ENCODE measurements at places on chromosomes 2 and 18.
A peak's percentile ranks its signal among the peaks of the same experiment; 100 is the strongest.

DNA sequence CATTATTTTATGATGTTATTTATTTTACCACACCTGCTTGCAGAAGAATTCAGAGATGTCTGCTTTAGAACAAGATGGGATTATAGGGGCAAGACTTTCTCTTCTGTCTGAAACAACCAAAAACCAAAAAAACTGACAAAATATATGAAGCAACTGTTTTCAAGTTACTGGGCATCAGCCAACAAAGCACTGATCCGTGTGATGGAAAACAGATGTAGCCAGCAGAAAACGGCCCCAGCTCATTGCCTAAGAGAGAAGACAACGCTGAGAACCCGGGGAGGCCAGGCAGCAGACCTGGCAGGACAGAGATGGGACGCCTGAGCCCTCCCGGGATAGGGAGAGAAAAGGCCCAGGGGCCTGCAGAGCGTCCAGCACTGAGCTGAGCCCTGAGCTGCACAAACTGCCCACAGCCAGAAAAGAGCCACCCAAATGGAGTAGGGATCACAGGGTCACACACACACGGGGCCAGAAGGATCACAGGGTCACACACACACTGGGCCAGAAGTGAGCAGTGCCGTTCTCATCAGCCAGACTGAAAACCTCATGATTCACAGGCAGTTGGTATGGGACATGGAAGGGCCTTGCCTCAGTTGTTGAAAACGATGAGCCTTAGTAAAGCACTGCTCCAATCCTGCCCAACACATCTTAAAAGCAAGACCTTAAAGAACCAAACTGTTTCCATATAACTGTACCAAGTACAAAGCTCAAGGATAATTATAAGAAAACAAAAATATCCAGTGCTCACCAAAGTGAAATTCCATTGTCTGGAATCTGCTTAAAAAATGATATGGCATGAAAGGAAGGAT is 12.1 kb downstream of the PXDN start:
- DNase-seq: no peak

DNA sequence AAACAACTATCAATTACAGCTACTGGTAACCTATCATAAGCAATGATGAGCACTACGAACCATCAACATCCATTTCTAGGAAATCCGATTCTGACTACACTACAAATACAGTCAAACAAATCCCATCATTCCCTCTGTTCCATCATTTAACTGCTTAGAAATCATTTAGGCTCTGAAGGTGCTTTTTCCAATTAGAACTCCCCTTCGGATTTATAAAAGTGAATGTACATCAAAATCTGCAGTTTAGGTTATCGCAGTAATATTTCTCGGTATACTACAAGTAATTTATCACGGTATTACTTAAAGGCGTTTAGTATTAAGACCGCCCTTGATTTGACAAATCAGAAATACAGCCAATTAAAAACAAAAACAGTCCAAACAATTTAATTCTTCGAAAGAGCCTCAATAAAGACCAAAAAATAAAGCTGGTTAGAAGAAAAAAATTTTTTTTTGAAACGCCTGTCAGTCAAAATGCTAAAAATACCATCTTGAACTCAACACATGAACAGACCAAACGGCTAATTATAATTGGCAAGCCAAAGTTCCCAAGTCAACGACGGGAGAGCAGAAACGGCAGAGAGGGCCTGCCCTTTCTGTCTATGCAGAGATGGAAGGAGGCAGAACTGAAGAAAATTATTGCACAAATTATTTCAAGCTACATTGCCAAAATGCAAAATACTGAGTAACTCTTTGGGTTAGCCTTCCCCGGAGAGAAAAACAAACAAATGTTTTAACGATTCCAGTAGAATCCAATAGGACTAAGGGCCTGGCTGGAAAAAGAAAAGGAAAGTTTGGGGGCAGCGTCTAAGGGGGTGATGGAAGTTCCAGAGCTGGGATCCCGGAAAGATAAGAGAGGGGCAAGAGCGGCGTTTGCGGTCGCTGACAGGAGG is 1.2 kb downstream of the VPS54 start:
- DNase-seq: peak; percentile 58

GRCh38 chr2:46849046-46849715 is 66.4 kb downstream of the MCFD2 start:
- no peak for DNase-seq

GRCh38 chr18:26493021-26493420 is 55.3 kb downstream of the KCTD1 start:
- no peak for DNase-seq

- DNase-seq: peak; percentile 68
Measured at GRCh38 chr18:79275992-79276391, 119.7 kb upstream of the NFATC1 start.

Measured in RPMI8226 (cell line).